ENCODE measurements at places on chromosomes 12 and 14.

- DNase-seq, result no peak
Observed at GRCh38 chr14:37417833-37418232, 177.2 kb downstream of the FOXA1 start.

- DNase-seq, result peak; percentile 31
Observed at GRCh38 chr12:52278575-52279421, 4.4 kb downstream of the KRT86 start.

- no peak for DNase-seq
Observed at GRCh38 chr12:82893896-82894295, 207.2 kb downstream of the TMTC2 start.

- DNase-seq, result no peak
Observed at GRCh38 chr12:117361347-117361751, at the start of gene NOS1. NOS1 (minus strand) TSS chr12:117361626; CDS start chr12:117331069, 30,557 bp downstream.

DNA sequence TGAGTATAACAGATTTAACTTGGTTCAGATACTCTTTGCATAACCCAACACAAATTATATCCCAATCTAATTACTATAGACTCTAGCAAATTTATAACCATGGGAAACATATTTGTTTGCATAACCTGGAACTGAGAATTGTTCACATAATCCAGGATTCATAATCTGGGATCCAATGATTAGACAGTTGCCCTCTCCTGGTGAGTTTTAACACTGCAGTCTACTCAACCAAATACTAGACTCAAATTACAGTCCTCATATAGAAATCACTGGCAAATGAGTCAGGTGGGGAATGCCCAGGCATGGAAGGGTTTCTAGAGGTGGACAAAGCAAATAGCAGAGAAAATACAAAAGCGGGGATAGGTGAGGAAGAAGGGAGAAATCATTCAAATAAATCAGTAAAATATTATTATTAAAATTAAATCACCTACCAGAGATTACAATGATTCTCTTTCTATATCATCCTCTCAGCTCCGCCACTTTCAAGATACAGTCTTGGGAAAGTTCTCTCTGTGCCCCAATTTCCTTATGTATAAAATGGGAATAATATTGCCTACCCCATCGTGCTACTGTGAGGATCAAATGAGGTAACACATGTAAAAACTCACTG, 9.4 kb downstream of the GCH1 start:
- DNase-seq, result no peak

- DNase-seq, result no peak
Observed at GRCh38 chr12:905261-906031, 44.0 kb downstream of the RAD52 start.

DNA sequence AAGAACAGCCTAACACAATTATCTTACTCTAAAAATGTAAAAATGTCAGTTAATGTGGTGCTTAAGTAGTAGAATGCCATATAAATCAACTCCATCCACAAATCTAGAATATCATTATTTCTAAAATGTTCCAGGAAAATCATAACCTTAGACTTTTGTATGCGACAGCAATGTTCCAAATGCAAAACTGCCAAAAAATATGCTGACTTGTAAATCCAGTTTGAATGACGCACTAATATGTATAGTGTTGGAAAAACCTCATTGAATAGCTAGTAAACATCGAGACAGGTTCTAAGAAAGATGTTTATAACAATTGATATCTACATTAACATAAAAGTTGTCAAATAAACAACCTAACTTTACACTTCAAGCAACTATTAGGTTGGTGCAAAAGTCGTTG, 469.1 kb upstream of the PRICKLE1 start:
- DNase-seq, result no peak

GRCh38 chr12:43861840-43862150, 25.9 kb downstream of the TMEM117 start:
- DNase-seq, result no peak

DNA sequence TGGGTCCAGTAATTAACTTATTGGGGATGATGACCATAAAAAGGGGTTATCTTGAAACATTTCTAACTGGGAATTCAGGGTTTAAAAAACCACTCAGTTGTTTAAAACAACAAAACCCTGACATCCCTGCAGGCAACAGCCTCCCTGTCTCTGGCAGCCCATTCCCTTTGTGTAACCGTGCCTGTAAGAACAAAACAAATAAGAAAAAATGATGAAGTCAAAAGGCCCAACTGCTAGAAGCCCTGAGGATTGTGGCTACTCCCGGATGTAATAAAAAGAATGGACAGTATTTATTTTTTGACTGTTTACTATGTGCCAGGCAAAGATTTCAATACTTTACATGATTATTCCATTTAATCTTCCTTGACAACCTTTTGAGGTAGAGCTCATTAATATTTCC, 75.3 kb downstream of the TMCC3 start:
- DNase-seq, result no peak

DNA sequence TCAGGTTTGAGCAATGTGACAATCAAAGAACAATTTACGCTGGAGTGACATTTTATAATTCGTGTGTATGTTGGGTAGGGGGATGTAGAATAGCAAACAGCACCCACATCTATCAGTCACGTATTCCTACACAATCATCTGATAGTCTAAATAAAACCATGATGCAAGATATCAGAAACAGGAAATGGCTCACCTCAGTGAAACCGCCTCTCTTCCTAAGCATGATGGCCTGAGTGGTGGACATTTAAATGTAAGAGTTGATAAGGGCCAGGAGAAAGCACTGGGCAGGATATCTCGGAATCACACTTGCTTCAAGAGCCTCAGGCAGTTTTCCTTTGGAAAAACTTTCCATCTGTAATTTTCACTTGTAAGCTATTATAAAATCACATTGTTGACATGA, 128.2 kb downstream of the GRIP1 start:
- DNase-seq, result no peak

- no peak for DNase-seq
Observed at GRCh38 chr12:45257185-45257930, 41.5 kb downstream of the ANO6 start.

DNA sequence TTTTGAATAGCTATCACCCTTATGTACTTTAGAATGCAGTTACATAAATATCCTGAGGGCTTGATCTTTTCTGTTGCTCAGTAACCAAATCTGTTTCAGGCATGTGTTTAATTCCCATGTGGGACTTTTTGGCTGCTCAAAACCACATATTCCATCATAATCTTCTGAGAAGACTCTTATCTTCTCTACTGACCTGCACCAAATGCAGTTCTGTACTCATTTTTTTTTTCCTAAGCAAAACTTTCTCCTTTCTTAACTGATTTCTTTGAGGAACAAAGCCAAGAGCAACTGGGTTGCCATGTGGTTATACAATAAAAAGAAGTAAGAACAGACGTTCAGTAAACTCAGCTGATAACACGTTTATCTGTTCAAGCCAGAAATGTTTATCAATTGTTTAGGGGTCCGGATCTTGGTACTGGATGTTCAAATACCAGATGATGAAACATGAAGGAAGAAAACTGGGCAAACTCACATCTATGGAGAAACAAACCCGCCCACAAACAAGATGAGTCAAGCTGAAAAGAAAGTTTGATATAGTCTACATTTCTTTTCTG, 50.1 kb downstream of the TMEM132C start:
- no peak for DNase-seq

DNA sequence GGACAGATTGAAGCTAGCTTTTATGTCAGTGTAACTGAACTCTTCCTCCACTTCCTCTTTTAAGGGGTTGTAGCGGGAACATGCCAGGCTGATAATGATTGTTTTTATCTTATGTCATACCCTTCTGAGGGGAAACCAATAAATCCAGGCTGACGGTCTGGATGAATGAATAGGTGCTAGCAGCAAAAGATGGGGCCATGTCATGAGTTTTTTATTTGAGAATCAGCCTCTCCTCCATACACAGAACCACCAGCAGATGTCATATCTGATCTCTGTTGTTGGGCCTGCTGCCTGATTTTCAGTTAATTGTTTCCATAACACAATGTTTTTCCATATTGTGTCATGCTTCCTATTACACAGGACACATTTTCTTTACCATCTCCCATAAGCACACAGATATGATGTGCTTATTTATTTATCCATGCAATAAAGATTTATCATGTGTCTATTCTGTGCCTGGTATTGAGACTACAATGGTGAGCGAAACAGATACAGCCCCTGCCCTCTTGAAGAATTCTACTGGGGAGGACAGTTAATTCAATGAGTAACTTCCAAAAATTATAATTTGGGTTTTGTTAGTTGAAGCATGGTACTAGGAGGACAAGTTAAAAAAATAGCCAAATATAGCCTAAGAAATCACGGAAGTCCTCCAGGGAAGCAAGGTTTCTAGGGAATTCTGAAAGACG, 33.6 kb upstream of the CRY1 start:
- no peak for DNase-seq

DNA sequence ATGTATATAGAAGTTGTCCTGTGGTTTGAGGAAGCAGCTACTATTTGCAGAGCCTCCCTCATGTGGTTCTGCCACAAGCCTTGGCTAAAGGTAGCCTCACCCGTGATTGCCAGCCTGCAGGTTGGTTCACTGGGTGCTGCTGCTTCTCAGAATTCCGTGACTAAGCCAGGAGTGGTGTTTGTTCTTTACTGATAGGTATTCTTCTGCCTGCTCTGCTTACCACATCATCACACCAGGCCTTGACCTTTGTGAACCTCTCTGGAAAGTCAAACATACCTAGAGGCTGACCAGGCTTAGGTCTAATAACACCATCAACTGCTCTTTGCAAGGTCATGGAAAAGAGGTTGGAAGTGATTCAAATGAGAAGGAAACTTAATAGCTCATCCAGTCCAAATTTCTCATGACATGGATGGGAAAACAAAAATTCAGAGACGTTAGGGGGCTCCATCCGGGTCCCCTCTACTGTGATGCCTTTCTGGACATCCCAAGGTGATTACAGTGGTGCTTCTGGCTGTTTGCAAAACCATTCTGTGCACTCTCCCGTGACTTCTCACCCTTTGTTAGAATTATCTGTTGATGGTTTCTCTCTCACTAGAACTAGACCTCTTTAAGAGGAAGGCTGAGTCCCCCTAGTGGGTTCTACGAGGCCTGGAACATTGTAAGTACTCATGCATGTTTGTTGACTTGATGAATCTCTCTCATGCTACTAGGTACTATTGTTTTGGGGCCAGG, 8.5 kb upstream of the SOCS2 start:
- DNase-seq, result no peak

GRCh38 chr12:62299617-62300016, 39.4 kb downstream of the USP15 start:
- DNase-seq, result no peak

- no peak for DNase-seq
Observed at GRCh38 chr12:84875241-84875640, 37.4 kb downstream of the SLC6A15 start.

DNA sequence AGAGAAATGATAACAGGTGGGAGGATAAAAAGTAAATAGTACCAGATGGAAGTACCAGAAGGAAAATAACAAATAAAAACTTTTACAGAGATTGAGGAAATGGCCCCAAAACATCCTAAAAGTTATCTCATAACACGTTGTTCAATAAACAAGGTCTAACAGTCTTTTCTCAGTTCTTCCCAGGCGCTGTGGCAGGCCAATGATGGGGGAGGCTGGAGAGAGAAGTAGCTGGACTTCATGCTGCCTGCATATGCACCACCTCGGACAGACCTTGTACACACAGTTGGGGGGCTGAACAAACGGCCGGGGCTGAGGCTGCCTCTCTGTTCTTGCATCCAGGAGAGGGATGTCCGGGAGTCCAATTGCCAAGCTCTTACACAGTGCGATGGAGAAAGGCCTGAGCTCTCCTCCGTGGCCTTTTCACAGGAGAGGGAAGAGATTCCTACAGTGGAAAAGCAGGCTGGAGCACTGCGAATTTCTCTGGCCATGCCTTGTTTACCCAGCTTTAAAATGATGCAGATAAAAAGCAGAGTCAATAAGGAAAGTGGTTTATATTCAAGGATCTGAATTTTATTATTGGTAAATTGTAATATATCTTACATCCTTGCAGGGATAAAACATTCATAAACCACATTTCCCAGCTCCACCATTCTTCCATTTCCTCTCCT, 109.8 kb downstream of the PHLDA1 start:
- no peak for DNase-seq

- DNase-seq, result no peak
Observed at GRCh38 chr12:80821513-80822000, 104.8 kb downstream of the MYF5 start.

GRCh38 chr14:49953196-49953595, 60.3 kb downstream of the ARF6 start:
- DNase-seq, result no peak

DNA sequence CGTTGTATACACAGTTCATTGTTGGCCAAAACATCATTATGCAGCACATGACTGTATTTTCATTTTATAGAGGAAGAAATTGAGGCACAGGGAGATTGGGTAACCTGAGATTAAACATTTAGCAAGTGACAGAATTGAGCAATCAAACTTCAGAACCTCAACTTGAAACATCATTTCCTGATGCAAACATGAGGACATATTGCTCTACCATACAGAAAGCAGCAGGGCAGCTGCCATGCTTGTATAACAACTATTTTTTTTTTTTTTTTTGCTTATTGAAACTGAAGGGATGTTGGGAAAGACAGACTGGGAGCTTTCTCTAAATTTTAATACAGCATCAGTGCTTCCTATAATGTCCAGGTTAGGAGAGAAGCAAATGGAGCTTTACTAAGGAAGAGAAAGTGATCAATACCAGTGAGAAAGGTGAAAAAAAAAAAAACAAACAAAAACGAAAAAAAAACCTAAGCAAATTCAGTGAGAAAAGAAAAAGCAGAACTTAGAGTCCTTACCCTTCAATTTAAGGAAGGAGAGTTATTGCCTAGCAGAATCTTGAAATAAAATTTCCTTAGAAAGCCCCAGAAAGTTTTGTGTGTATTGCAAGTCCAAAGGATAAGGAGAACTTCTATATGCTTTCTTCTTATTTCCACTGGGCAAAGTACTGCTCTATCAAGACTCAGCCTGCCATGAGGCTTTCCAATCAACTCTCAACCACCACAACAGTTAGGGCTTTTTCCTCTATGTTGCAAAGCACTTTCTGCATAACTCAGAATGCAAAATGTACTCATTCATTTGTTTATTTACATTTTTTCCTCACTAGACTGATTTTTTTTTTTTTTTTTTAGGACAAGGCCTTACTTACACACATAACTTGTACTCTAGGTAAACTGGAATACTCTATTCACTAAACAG, 21.6 kb downstream of the BTG1 start:
- DNase-seq, result no peak

- no peak for DNase-seq
Observed at GRCh38 chr12:67909681-67910080, 79.6 kb upstream of the IFNG-AS1 start.

DNA sequence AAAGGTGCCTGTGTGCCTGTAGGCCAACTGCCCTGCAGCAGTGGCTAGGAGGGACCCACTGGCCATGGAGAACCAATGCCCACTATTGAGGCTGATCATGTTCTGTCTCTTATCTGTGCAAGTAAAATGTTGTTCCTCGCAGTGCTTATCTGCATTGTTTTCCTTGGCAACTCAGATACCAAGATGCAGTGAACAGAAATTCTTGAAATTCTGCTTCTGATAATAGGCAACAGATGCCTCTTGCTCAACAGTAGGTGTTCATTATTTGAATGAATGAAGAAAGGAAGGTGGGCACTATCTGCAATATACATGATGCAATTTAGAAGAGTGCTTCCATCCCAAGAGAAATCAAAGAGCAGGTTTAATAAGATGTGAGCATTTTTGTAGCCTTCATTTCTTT, 232.2 kb downstream of the NUAK1 start:
- no peak for DNase-seq

GRCh38 chr12:124034297-124034696, 61.3 kb downstream of the ZNF664 start:
- no peak for DNase-seq

GRCh38 chr14:34018564-34019244, 67.8 kb upstream of the EGLN3 start:
- DNase-seq, result no peak

Data from stimulated activated CD8-positive, alpha-beta memory T cell treated with anti-CD3 and anti-CD28 coated beads, Interleukin-4, amount 100 ng/mL, for 1 hour (primary cell).